ENCODE measurements at places on chromosomes 1 and 21. TPM values are rescaled to one million over a fixed set of nuclear protein-coding genes. Genes with fewer than 3 reads are reported as not detected.

DNA sequence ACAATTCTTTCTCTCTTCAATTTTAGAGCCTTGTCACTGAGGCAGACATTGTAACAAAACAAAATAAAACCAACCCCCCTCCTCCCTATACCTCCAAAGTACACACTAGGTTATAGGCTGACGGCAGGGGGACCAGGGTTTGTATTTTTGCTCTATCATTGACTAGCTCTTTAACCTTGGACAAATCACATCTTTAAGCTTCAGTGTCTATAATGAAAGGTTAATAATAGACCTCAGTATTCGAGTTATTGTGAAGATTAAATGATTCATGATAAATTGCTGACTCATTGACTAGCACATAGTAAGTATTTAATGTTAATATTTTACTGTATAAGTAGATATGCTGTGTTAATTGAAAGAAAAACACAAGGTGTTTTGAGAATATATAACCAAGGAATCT, 1267.6 kb upstream of the ADGRL2 start:
- DNase-seq, result no peak

- DNase-seq, result no peak
These were observed 24.0 kb downstream of the TEX35 start for GRCh38 chr1:178536844-178537371.

- no peak for DNase-seq
These were observed at the start of gene FAM89A for GRCh38 chr1:231040019-231040799. FAM89A (minus strand) TSS chr1:231040254; CDS start chr1:231040211, 43 bp downstream.

- DNase-seq, result no peak
These were observed 20.0 kb upstream of the PIGV start for GRCh38 chr1:26767714-26768113.

DNA sequence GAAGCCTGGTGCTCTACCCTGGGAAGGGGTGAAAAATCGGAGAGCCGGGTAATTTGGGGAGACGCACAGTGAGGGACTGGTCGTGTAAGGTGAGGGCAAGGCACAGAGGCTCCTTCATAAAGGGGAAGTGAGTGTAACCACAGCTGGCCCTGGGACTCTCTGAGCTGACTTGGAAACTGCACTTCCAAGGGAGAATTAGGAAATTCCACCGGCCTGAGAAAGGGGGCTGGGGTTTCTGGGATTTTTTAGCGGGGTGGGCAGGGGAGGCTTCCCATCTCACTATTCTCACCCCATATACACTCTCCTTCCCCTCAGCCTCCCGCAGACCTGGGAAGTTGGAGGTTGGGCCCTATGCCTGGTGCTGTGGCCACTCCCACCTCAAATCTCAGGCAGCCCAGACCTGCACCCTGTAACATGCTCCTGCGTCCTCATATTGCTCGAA, 88.3 kb upstream of the IPO9 start:
- DNase-seq, result no peak

- DNase-seq, result no peak
These were observed 91.2 kb downstream of the AJAP1 start for GRCh38 chr1:4745560-4745959.

DNA sequence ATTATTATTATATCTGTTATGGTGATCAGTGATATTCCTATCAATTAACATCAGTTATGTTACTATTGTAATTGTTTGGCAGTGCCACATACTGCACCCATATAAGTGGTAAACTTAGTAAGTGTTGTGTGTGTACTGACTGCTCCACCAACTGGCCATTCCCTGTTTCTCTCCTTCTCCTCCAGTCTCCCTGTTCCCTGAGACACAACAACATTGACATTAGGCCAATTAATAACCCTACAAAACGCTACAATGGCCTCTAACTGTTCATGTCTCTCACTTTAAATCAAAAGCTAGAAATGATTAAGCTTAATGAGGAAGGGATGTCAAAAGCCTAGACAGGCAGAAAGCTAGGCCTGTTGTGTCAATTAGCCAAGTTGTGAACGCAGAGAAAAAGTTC, 6.6 kb upstream of the THRAP3 start:
- DNase-seq, result no peak

- no peak for DNase-seq
These were observed 23.1 kb upstream of the PHTF1 start for GRCh38 chr1:113782406-113782805.

- no peak for DNase-seq
These were observed 10.8 kb downstream of the INAVA start for GRCh38 chr1:200905411-200906052.

DNA sequence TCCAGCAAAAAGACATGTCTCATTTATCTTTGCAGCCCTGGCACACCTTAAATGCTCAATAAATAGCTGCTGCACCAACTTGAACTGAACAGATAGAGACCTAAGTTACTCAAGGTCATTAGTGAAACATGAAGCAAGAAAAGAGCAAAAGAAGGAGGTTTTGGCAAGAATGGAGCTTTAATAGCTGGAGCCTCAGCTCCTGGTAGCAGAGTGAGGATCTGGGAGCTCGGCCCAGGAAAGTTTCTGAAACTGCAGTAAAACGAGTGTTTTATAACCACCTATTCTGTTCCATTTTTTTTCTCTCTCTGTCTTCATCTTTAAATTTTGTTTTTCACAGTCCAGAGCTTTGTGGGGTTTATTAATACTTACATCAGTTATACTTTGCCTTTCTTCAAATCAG, 207.5 kb downstream of the SETD4 start:
- no peak for DNase-seq

- no peak for DNase-seq
These were observed 155.4 kb upstream of the KCND3 start for GRCh38 chr1:112144733-112145426.

DNA sequence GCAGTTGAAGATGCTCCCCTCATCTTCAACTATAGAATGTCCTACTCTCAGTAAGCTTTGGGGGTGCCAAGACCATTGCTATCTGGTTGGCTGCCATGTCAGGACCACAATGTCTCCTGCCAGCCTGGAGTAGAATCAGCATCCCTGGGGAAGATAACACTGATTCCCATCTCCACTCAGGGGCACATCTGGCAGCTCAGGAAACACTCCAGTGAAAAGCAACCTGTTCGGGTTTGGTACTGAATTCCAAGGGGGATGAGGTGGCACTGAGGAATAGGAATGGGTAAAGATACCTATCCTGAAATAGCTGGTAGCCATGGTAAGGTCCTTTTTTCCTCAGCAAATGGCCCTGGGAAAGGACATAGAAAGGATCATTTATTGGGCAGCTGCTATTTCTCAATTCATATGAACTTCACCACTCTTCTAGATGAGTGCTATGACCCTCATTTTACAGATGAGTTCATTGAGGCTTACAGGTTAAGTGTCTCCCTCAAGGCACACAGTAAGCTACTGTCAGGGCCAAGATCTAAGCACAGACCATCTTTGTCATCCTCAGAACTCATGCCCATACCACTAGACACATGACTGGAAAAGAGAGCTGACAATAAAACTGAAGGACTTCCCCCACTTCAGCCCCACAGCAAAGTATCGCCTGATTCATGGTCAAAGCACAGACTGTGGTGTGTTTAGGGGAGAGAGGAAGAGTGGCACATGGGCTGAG, 31.4 kb downstream of the AK2 start:
- DNase-seq, result no peak

DNA sequence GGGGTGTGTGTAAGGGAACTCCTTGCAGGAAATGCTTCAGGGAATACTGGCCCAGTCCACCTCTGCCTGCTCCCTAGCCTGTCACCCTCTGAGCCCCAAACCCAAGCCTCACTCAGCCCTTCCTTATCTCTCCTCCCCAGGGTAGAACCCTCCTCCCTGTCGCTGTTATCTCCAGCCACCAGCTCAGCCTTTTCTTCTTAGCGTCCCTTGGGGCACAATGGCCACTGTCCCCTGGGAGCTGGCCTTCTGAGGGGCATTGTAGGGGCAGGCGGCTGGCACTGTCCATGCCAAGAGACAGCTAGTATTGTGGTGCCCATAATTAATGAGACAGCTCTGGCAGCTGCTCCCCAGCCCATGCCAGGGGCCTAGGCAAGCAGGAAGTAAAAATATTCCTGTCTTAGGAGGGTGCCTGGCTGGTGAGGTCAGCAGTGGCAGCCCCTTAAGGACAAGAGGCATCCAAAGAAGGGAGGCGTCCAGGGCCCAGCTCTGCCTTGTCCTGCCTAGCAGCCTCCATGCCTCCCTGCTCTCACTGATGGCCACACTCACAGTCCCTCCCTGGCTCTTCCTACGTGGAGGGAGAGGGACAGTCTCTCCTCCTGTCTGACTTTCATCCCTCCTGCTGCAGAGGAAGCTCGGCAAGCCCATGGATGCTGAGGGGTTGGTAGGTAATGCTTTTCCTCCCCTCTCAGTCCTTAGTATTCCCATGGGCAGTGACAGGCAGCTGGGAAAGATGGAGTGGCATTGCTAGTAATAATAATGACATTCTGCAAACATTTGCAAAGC, 37.5 kb downstream of the KCNQ4 start:
- no peak for DNase-seq

- no peak for DNase-seq
These were observed 23.1 kb downstream of the UBE2G2 start for GRCh38 chr21:44778499-44778911.

GRCh38 chr1:13535227-13535626, 21.4 kb upstream of the LRRC38 start:
- no peak for DNase-seq

GRCh38 chr1:82090104-82090503, 289.4 kb downstream of the ADGRL2 start:
- DNase-seq, result no peak

DNA sequence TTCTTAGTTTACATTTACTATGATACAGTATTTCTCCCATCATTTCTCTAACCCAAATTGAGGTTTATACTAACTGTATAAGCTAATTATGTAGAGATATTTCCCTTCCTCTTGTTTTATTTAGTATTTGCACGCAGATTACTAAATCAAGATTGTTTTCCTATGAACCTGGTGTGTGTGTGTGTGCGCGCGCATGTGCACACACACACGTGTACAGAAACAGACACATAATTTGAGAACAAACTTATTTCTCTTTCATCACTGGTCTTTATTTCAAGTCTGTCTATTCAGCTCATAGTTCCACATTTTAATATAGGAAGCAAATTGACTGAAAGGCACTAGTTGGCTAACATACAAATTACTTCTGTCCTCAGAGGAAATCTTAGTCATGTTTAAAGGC, 19.7 kb upstream of the COL24A1 start:
- DNase-seq, result no peak

- no peak for DNase-seq
These were observed 43.5 kb downstream of the DOP1B start for GRCh38 chr21:36200081-36200561.

DNA sequence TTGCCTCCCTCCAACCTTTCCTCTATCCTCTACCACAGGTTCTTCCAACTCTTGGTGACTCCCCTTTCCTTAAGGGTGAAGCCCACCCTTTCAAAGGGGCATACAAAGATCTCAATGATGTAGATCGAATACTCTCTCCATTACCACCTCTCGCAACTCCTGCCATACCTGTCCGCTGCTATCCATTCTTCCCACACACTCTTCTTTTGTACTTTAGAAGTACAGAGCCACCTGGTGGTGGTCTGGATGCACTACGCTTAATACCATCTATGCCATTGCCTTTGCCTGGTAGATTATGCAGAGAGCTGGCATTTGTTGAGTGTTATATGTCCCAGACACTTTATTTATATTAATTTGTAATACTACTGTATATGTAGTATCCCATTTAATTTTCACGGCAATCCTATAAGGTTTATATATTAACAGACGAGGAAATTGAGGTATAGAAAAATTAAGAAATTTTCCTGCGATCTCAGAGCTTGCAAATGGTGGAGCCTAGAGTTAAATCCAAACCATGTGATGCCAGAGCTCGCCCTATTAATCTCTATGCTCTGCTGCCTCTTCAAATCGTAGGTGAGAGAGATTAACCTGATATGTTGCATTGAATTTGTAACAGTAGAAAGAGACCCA, 22.9 kb downstream of the TSHB start:
- DNase-seq, result no peak

GRCh38 chr21:14482165-14482564, 64.0 kb downstream of the SAMSN1 start:
- DNase-seq, result no peak

- no peak for DNase-seq
These were observed 4.3 kb upstream of the CBR1 start for GRCh38 chr21:36065497-36066036.

GRCh38 chr1:119372503-119373086, 4.0 kb downstream of the HAO2 start:
- no peak for DNase-seq

GRCh38 chr1:226881515-226882185, 11.2 kb downstream of the PSEN2 start:
- DNase-seq, result no peak

DNA sequence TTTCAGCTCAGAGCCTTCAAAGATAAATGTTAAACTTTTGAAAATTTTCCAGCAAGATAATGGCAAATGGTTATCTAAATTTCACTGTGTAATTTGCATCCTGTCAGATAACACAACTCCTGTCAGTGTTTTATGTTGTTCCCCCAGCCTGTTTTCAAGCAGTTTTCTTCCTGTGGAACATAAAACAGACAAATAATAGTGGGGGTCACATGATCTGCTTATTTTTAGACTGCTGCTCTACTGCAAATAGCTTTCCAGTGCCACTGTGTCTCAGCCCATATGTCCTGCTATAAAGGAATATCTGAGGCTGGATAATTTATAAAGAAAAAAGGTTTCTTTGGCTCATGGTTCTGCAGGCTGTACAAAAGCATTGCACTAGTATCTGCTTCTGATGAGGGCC, 32.2 kb downstream of the FMO3 start:
- no peak for DNase-seq

DNA sequence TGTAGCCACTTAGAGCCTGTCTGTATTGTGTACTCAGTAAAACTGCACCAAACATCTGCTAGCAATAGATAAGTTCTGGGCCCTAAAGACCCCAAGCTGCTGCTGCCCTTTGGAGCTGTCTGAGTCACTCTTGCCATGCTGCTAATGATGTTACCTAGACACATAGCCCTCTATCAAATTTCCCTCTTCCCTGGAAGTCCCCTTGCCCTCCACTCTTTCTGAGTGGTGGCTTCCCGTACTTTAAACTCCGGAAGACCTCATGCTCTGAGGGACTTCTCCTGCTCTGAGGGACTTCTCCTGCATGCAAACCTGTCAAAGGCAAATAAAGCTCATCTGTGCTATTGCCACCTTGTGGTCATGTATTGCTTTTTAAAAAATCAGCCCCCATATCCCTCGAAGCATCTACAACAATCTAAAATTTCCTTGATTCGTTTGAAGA, 34.0 kb downstream of the FH start:
- DNase-seq, result no peak

- no peak for DNase-seq
These were observed 81.0 kb downstream of the TAS1R2 start for GRCh38 chr1:18778437-18778836.

The FOXO6 gene
- not detected for total RNA-seq

The AHCTF1 gene
- total RNA-seq, result 69.2 TPM

The ARHGEF11 gene
- total RNA-seq, result 40.3 TPM

The ANP32E gene
- total RNA-seq, result 10.7 TPM

The HMCN1 gene
- 191 TPM for total RNA-seq

The LMX1A gene
- total RNA-seq, result 0.68 TPM

The LCE1A gene
- not detected for total RNA-seq

The S100A1 gene
- total RNA-seq, result not detected

The MYOM3 gene
- 1.6 TPM for total RNA-seq
